GM04504 (cell line): ENCODE measurements at places on chromosomes 3 and 15.
A peak's percentile ranks its signal among the peaks of the same experiment; 100 is the strongest.

DNA sequence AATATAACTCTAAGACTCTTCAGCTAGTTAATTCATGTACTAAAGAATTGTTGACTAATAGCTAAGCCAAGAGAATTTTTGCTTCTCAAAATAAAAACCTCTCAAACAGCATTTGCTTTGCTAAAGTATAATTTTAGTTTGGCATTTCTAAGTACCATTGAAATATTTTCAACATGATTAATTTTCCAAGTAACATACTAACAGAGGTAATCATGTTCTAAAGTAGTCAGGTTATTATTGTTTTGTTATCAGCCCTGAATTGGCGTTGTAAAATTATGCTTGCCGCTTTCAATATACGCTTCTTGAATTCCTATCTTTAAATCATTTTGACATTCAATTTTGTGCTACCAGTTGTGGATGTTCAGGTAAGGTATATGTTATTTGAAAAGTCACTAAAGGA lies 134.3 kb downstream of the CNTN6 start:
- no peak for DNase-seq

- DNase-seq, result no peak
These were observed 35.0 kb downstream of the ATP2B2 start for GRCh38 chr3:10470120-10471053.

GRCh38 chr15:83747050-83747717 lies 93.3 kb downstream of the ADAMTSL3 start:
- no peak for DNase-seq

DNA sequence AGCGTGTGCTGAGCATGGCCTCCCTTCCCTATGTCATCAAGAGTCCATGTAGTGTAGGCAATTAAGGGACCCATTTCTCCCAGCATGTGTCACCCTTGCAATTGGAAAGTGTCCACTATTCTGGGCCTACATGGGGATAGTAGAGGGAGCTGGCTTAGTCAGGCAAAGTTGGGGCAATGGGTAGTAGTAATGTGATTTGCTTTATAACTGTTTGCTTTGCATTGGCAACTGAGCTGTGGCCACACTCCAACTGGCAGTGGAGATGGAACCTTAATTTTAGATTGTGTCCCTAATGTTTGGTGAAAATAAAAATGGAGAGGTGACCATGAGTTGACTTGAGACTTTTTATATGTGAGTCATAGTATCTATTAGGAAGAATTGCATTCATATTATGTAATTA lies 97.7 kb upstream of the SAMMSON start:
- no peak for DNase-seq

DNA sequence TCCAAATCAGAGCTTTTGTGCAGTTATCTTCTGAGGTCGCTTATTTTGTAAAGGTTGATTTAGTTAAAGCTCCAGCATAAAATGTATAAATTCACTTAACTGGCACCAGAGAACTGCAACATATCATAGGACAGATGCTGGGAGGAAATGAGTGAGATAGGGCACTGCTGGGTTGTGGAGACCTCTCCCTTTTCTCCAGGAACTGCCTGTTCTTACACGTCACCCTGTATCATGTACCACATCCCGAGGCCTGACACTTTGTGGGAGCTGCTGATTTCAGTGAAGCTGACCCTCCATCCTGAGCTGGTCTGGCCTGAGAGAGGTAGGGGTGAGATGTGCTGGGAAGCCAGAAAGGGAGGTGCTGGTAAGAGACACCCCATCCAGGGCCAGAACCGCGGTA lies 213.8 kb upstream of the FEZF2 start:
- no peak for DNase-seq

GRCh38 chr3:146184241-146185015 lies 23.4 kb upstream of the PLOD2 start:
- no peak for DNase-seq

GRCh38 chr3:183554377-183554776 lies 1.1 kb downstream of the KLHL6 start:
- no peak for DNase-seq

- DNase-seq, result no peak
These were observed 24.1 kb downstream of the GYG1 start for GRCh38 chr3:149015393-149015792.

- no peak for DNase-seq
These were observed 662.7 kb downstream of the MCTP2 start for GRCh38 chr15:94894056-94894455.

- DNase-seq, result no peak
These were observed 47.3 kb upstream of the IL12A start for GRCh38 chr3:159941038-159942000.

GRCh38 chr3:17110660-17111396 lies 226.1 kb downstream of the PLCL2 start:
- DNase-seq, result no peak

- DNase-seq, result no peak
These were observed 32.5 kb downstream of the RFTN1 start for GRCh38 chr3:16480861-16481545.

DNA sequence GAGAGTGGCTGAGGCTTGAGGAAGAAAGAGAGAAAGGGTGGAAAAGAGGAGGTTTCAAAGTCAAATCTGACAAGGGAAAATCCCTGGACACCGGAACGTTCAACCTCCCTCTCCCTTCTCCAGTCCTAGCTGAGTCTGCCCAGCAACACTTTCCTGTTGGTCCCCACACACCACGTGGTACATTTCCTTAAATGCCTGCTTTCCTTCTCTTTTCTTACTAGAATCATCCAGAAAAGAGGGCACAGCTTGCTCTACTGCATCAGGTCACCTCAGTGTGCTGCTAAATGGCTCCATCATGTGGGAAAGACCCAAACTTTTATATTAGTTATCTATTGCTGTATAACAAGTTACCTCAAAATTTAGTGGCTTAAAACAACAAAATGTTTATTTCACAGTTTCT lies 181.2 kb downstream of the NECTIN3 start:
- DNase-seq, result no peak

DNA sequence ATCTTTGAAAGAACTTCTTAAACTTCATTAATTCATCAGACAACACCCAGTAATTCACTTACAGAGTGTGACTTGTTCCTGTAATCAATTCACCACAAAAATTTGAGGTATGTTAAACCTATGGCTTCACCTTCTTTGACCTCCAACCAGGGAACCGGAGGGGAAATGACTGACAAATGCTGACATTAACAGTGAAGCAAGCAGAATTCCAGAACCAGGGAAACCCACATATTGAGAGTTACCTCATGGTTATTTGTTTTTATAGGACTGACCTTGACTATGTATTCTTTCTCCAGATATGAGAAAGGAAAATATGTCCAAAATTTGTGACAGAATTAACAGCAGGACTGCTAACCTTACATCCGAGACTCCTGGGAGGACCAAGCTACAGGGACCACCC lies 2.7 kb downstream of the P3H2 start:
- DNase-seq, result no peak

GRCh38 chr3:169350228-169350627 lies 313.3 kb downstream of the MECOM start:
- no peak for DNase-seq

GRCh38 chr15:81038975-81039607 lies 38.4 kb downstream of the TLNRD1 start:
- no peak for DNase-seq

GRCh38 chr3:71376911-71377310 lies 206.6 kb downstream of the FOXP1 start:
- DNase-seq, result no peak

- DNase-seq, result no peak
These were observed 2.0 kb upstream of the MCF2L2 start for GRCh38 chr3:183430325-183430957.

DNA sequence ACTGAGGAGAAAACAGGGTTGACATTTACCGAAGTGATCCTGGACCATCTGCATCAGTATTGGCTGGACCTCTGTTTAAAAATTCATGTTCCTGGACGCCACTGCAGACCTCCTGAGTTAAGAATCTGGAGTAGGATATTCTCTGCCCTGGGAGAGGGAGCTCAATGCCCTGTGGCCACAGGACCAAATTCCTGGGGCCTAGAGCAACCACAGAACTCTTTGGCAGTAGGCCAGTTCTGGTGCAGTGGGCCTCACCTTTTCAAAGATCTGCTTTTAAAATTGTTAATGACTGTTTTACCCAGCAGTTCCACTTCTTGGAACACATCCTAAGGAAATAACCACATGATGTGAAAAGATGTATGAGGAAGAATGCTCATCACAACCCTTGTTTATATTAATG lies 133.3 kb upstream of the ADPGK start:
- DNase-seq, result no peak

GRCh38 chr3:34725774-34726173 lies 913.6 kb upstream of the ARPP21 start:
- no peak for DNase-seq

DNA sequence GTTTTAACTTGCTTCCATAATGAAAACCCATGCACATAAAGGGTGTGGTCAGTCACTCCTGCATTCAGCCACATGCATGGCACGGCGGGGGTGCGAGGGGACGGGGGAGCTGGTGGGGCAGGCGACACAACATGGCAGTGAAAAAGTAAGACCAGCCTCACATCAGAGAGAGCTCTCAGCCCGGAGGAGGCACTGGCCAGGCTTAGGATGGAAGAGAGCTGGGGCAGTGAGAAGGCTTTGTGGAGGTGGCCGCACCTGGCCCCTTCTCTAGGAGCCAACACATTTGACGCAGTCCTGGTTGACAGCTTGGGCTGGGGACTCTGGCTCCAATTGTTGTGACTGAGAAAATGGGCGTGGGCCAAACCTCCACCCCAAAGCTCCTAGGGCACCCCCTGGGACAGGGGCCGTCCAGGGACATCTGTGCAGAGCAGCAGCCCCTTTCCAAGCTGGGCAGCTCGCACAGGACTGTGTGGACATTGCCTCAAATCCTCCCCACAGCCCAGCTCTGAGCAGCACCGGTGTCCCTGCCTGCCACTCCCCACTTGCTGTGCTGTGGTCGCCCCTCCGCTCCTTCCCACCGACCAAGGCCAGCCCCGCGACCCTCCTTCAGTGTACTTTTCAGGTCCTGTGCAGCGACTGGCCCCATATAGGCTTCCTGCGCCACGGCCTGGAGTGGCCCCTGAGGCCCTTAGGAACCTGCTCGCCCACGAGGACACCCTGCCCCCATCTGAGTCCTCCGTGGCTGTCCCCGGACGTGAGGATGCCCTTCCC lies 126.0 kb upstream of the IQSEC1 start:
- no peak for DNase-seq

DNA sequence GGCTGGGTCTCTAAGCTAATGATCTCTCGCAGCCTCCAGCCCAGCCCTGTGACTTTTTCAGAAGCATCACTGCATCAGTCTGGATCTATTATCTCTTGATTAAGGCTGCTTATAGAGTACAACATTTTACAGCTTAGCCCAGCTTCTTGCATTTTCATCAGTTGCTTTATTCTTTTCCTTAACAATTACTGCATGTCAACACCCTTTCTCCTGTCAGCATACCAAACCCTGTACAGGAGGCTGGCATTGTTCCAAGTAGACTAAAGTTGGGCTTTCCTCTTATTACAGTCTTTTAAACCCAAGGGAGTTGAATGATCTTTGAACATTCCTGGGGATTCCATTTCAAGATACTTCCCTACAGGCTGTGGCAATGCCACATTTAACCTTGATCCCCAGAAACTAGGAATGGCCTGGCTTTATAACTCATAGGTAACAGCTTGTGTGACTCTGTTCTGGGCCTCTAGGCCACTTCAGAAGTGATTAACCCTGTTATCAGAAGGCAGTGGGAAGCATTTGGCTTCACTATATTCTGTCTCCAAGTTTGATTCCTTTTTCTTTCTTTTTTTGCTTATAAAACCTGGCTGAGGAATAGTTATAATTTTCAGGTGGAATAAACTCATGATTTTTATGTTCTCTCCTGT lies 182.9 kb downstream of the KCNMB2 start:
- DNase-seq, result no peak

DNA sequence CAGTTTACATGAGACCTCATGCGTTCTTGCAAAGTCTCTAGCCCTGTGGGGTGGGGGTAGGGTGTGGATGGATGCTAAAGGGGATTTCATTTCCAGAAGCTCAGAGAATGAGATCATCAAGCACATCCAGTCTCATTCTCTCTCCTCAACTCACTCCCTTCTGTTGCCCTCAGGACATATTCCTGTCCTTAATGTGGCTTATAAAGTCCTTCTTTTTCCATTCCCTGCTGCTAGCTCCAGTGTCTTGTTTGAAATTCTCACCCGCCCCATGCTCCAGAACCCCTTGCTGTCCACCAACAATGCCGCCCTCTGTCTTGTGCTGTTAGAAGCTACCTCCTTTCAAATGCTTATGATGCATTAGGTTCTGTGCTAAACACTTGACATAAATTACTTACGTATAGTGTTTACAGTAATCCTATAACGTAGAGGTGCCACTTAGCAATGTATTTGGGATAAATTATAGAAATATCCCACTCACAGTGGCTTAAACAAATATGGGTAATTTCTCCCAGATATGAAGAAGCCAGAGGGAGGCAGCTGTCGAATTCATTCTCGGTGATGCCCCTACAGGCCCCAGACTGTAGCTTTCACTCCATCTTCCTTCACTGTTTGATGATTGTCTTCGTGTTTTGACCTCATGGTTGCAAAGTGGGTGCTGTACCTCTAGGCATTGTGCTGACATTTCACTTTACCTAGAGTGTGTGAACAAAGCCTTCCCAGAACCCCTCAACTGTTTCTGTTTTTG lies 273.1 kb upstream of the TBL1XR1 start:
- DNase-seq, result no peak

DNA sequence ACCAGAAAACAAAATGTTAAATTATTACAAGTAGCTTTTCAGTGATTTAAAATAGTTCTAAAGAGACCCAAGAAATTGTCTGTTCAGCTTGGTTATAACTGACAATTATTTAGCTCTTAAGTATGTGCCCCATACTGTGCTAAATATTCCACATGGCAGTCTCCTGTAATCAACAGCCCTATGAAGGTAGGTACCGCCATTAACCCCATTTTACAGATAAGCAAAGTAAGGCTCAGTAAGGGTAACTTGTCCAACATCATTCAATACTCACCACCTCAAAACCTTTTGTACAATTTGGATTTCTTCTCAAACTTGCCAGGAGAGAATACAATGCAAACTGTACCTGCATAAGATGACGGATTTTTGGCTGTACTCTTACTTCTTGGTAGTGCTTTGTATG lies 33.9 kb downstream of the ADPGK start:
- no peak for DNase-seq

GRCh38 chr15:75791337-75791713 lies 51.9 kb upstream of the UBE2Q2 start:
- no peak for DNase-seq

GRCh38 chr3:177924261-177924660 lies 612.0 kb upstream of the KCNMB2 start:
- no peak for DNase-seq

DNA sequence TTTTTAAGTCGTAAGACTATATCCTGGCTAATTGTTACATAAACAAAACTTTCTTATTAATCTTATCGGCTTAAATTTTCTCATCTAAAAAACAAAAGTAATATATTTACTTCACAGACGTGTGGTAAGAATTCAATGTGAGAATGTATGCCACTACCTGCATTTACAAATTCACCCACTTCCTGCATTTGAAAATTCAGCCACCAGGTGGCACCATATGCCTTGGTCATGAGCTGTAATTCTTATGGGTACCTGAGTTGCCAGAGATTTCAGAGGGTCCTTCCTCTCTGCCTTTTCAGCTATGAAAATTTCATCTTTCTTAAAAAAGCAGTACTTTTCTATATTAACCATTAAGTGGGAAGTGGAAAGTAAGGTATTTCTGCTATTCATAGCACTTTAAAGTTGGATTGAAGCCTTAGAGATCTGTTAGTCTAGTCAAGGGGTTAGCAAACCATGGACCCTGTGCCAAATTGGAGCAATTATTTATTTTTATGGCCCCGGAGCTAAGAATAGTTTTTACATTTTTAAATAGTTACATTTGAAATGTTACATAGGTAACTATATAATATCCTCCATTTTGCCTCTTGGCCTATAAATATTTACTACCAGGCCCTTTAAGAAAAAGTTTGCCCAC lies 127.8 kb downstream of the HCN4 start:
- DNase-seq, result peak; percentile 23

- DNase-seq, result no peak
These were observed 33.3 kb downstream of the ATG7 start for GRCh38 chr3:11305509-11305908.
